Stomach (tissue), 19 donors: ENCODE measurements at places on chromosomes 2 and 18. TPM values are rescaled to one million over a fixed set of nuclear protein-coding genes. Genes with fewer than 3 reads are reported as not detected.

PAX8 gene
- not detected for total RNA-seq

PLCD4 gene
- 2.5 TPM for total RNA-seq

KLHL41 gene
- total RNA-seq = not detected

FAP gene
- total RNA-seq = 0.87 TPM

EMILIN1 gene
- 89.2 TPM for total RNA-seq

PSMA8 gene
- total RNA-seq = not detected

BMP10 gene
- not detected for total RNA-seq

EPB41L3 gene
- total RNA-seq = 39.3 TPM

DNA sequence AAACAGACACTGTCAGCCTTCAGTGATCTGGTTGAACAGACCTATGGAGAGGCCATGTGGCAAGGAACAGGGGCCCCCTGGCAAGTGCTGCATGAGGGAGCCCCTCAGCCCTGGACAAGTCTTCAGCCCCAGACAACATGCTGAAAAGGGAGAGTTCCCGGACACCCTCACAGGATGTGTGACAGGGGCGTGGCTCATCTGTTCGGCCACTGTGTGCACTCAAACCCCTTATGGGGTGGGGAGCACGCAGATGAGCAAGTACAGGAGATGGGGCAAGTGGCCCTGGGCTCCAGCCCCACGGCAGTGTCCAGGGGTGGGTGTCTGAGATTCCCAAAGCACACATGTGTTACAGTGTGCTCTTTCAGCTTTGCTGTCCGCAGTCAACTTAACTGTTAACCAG, 35.4 kb upstream of the MPPE1 start:
- no peak for DNase-seq

- no peak for DNase-seq
Observed at GRCh38 chr2:32284321-32284720, 6.6 kb downstream of the YIPF4 start.

DNA sequence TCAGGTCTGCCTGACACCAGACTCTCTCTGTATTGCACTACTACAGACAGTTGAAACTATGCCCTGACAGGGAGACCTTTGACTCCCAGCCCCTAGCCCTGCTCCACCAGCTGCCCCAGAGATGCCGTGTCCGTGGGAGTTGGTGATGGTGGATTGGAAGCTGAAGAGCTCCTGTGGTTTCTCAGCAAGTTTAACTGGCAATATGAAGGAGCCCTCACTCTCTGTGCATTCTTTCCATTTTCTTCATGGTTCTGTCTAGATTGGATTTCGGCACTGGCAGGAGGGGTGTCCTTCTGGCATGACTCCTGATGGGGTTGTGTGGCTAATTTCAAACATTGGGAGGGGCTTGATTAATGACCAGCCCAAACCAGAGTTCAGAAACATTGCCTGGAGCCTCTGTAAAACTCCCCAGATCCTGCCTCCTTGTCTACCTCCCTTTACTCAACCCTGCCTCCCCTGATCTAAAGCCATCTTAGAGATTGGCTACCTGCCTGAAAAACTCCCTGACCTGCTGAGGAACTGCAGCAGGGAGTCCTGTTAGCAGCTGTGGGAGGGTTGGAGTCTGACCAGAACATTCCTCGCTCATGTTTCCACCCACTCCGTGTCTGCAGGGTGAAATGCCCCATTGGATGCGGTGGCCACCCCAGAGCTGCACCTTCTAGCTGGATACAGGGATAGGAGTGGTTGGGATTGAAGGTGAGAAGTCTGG, 206.9 kb upstream of the SPRED2 start:
- peak; percentile 67 for DNase-seq

- DNase-seq = peak; percentile 17
Observed at GRCh38 chr2:181106789-181107627, 126.6 kb downstream of the UBE2E3 start.

DNA sequence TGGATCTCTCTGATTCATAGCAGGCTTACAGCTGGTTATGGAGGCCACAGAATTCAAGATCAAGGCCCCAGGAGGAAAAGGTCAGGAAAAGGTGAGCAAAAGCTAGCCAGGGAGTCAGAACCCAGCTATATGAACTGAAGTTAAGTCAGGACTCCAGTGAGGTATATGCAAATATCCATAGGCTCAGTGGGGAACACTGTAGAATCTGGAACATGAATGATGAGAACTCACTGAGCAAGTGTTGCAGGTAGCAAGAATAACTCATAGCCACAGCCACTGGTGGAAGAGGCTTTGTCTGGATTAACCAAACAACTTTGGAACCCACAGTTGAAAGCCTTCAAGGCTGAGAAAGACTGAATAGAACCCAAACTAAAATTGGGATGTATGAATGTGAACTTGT, 24.7 kb downstream of the COBLL1 start:
- DNase-seq = no peak

DNA sequence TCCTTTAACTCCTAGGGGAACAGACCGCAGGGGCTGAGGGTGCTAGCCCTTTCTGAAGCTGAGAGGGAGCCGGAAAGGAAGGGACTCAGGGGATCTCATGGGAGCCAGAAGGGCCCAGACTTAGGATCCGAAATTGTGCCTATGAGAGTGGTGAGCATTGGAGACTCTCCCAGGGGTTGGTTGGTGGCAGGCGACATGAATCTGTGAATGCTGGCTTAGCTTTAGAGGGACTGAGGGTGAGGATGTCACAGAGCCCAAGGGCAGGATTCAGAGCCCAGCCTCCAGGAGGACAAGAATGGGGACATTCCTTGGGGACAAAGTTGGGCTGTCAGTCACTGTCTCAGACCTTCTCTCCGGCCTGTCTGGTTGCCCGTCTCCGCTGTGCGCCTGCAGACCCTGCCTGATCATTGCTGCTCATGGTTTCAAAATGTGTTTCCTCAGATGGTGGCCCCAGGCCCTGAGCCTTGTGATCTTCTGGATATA, 17.5 kb downstream of the GNLY start:
- no peak for DNase-seq

GRCh38 chr18:24118750-24119577, 19.9 kb upstream of the CABYR start:
- DNase-seq = peak; percentile 86

DNA sequence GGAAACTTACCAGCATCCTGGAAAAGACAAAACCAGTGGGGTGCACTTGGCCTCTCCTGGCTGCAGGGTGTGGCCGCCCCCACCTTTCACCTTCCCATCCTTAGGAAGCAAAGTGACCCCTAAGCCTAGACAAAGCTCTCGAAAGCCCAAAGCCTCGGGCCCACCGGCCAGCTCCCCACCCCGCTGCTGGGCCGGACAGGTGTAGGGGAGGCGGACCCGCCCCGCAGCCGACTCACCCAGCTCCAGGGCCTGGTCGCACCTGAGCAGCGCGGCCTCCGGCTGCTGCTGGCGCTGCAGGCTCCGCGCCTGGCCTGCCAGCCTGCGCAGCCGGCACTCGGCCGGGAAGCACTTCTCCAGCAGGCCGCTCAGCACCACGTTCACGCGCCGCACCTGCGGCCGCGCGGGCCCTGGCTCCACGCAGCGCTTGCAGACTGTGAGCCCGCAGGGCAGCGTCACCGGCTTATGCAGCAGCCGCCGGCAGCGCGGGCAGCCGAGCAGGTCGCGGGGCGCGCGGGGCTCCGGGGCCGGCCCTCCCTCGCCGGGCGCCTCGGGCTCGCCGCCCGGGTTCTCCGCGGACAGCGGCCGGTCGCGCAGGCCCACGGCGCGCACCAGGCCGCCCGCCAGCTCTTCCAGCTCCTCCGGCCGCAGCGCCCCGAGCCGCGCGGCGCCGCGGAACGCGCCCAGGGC, 979 bp downstream of the LONRF2 start:
- peak; percentile 87 for DNase-seq

DNA sequence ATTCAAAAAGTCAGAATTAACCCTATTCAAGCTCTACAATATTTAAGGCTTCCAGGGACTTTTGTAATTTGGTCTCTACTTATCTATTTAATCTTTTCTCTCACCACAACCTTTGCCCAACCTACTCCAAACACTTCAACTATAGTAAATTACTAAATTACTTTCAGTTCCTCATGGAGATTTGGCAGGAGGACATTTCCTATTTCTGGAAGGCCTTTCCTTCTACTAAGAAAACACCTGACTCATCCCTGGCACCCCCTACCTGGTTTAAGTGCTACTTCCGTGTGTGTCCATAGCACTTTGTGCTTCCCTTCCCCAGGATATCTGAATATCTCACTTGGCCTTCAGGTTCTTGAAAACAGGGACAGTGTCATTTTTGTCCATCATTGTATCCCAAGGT, 96.3 kb downstream of the UPP2 start:
- DNase-seq = no peak
